ENCODE measurements at places on chromosomes 1 and 21. TPM values are rescaled to one million over a fixed set of nuclear protein-coding genes. Genes with fewer than 3 reads are reported as not detected.

PTGER3 gene
- total RNA-seq, result not detected

NUAK2 gene
- total RNA-seq, result 3.6 TPM

PLA2G2A gene
- total RNA-seq, result not detected

LAX1 gene
- 0.29 TPM for total RNA-seq

MYOG gene
- total RNA-seq, result not detected

KAZN gene
- total RNA-seq, result 9.0 TPM

VWA5B1 gene
- not detected for total RNA-seq

GNAT2 gene
- total RNA-seq, result 0.29 TPM

CR1 gene
- under 0.01 TPM for total RNA-seq

KCNC4 gene
- 1.4 TPM for total RNA-seq

TRPM2 gene
- total RNA-seq, result 0.36 TPM

CTSK gene
- 617 TPM for total RNA-seq

AMIGO1 gene
- total RNA-seq, result 2.5 TPM

SERPINC1 gene
- not detected for total RNA-seq

TAL1 gene
- total RNA-seq, result not detected

CELA2A gene
- total RNA-seq, result not detected

PIGR gene
- not detected for total RNA-seq

PAQR7 gene
- total RNA-seq, result 11.2 TPM

PAPPA2 gene
- 5.8 TPM for total RNA-seq

FCMR gene
- 0.29 TPM for total RNA-seq

CFAP298 gene
- total RNA-seq, result 14.7 TPM

TRAF3IP3 gene
- not detected for total RNA-seq

ARID4B gene
- 47.4 TPM for total RNA-seq

BEST4 gene
- not detected for total RNA-seq

MROH9 gene
- total RNA-seq, result under 0.01 TPM

WNT2B gene
- total RNA-seq, result 2.2 TPM

PM20D1 gene
- not detected for total RNA-seq

CAMTA1 gene
- total RNA-seq, result 38.0 TPM

NBPF6 gene
- 0.36 TPM for total RNA-seq

CD1E gene
- not detected for total RNA-seq

TBX15 gene
- 38.0 TPM for total RNA-seq

SPRR2E gene
- not detected for total RNA-seq

OR6K3 gene
- total RNA-seq, result not detected

DAB1 gene
- not detected for total RNA-seq

DTL gene
- 2.9 TPM for total RNA-seq

ARHGEF10L gene
- total RNA-seq, result 39.1 TPM

MYCL gene
- 0.88 TPM for total RNA-seq

EPHA10 gene
- total RNA-seq, result not detected

DNALI1 gene
- 6.5 TPM for total RNA-seq

ESRRG gene
- total RNA-seq, result not detected

EFNA3 gene
- total RNA-seq, result 2.1 TPM

S100A7 gene
- not detected for total RNA-seq
